Cerebellar nuclear complex (tissue), 1 donor: ENCODE measurements at places on chromosomes 1 and 21.

DNA sequence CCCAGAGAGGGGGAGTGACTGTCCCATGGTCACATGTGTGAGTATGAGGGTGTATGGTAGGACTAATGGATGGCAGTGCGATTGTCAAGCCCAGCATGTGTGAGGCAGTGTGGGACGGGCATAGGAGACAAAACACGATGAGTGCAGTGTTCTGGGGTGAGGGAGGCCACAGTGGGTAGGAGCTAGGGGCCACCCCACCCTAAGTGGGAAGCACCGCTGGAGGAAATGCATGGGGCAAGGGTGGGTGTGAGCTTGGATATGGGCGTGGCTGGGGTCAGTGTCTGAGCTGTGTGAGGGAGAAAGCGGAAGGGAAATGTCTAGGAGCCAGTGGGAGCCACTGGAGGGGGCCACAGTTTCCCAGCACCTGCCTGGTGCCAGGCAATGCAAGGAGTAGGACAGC, 56.5 kb downstream of the FOXO6 start:
- DNase-seq, result no peak

DNA sequence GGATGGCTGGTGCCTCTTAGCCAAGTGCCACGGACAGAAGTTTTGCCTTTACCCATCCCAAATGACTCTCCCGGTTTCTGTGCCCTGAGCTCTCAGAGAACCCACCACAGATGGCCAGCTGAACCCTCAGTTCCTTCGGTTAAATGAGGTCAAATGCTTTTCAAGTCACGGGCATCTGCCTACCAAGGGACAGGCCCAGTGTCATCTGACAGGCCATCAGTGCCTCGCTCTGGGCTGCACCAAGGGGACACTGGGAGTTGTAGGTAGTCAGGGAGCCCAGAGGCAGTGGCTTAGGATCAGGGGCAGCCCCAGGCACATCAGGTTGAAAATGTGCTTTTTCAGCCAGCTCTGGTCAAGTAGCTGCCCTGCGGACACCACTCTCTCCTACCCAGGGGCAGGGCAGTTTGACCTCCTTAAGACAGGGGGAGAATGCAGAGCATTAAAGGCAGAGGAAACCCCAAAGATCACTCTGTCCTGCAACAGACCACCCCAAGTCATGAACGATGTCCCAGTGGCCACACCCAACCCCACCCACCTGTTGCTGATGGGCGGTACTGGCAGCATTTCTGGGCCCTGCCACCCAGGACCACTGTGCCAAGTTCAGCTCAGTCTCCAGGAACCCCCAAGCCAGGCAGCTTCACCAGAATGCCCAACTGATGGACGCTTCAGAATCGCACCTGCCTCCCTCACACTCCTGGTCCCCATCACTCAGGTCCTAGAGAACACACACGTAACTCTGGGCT, 60.7 kb downstream of the CASZ1 start:
- no peak for DNase-seq

GRCh38 chr21:45413922-45414321, 9.0 kb downstream of the COL18A1 start:
- no peak for DNase-seq

- no peak for DNase-seq
These were observed 142.3 kb upstream of the COL6A1 start for GRCh38 chr21:45839274-45839673.

DNA sequence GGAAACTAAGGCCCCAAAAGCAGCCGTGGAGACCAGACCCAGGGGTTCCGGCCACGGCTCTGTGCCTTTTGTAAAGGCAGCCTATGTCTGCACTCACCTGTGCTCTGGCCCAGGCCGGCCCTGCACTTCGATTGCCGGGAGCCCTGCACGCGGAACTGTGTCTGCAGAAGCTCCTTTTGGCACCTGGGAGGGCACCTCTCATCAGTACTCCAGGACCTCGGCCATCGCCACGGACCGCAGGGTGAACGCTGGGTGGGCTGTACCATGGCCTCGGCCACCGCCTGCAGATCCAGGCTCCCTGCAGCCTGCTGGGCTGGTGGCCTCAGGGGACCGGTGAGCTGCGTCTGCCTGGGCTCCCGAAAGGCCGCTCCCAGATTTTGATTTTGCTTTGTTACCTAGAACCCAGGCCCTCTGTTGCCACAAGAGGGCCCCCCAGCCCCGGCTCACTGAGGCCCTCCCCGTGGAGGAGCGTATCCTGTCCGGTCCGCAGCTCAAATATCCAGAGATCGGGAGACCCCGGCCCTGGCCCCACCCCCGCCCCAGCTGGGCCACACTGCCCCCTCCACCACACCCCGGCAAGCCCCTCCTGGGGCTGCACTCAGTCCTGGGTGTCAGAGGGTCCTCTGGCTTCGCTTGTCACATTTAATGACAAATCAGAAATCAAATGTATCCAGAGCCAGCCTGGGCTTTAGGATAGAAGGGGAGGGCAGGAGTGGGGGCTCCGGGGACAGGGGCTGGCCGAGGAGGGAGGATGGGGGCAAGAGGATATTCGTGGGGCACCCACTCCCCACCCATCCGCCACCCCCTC, 60.2 kb upstream of the PDE9A start:
- no peak for DNase-seq

GRCh38 chr1:119541389-119541788, 34.4 kb downstream of the HSD3B1 start:
- DNase-seq, result no peak

GRCh38 chr1:158115126-158115525, 65.6 kb upstream of the CD1D start:
- no peak for DNase-seq

DNA sequence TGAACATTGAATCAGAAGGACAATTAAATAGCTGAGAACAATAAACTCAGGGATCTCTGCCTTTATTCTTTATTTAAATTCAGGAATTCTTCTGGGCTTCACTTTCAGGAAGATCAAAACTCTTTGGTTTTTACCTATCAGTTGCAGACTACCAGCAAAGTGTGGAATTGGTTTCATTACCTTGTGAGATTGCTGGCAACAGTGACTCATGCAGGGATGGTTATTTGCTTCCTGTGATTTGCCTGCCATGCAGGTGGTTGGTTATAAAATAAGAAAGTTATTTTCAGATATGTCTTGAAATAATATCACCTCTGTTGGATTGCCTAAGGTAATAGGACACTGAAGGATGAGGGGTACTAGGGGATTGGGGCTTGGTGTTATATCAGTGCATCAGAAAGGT, 204.6 kb downstream of the PTBP2 start:
- DNase-seq, result no peak

DNA sequence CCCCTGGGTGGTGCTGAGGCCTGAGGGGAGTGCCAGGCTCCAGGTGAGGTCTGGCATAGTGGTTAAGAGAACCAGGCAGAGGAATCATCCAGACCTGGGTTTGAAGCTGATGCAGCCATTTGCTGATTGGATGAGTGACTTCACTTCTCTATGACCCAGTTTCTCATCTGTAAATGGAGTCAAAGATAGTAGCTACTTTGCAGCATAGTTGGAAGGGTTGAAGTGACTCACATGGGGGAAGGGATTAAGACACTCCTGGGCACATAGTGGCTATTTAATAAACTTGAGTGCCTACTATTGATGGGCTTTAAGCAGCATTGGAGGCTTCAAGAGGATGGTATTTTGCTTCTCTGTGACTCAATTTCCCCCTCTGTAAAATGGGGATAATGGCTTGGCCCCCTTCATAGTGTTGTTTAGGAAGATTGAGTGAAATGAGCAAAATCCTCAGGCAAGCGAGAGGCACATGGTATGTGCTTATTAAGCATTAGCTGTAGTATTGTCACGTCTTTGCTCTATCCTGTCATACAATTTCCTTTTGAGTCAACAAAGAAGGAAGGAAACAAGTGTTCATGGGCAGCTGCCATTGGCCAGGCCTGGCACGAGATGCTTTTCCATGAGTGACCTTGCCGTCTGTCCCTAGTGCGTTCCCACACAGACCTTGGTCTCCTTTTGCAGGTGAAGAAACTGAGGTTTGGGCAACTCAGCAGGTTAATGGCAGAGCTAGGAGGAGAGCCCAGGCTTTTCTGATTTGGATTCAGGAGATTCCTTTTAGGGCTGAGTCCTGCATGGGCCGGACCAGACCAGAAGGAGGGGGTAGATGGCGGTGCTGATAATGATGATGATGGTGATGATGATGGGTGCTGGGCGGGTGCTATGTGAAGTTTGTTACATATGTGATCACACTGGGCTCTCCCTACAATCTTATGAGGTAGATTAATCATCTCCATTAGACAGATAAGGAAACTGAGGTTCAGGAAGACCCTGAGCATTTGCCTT, 131.1 kb upstream of the WNT4 start:
- no peak for DNase-seq

GRCh38 chr1:73824065-73824464, 373.9 kb downstream of the LRRIQ3 start:
- DNase-seq, result no peak

- DNase-seq, result no peak
These were observed 21.4 kb downstream of the CITED4 start for GRCh38 chr1:40840526-40841323.

DNA sequence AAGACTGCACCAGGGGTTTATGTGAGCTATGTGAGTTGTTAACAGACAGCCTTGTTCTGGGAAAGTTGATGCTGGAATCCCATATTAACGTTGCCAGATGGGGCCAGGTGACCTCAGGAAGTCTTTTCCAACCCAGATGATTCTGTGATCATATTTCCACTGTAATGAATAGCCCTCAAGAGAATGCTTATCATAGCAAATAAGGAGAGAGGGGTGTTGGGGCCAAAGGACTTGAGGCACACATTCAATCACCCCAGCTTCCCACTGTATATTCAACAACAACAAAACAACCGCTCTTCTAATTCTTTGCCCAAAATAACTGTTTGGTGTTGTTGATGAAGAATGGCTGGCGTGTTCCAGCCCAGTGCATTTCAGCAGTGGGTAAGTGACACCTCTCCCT, 14.1 kb downstream of the ZNF697 start:
- DNase-seq, result no peak

GRCh38 chr1:156662005-156662799, 15.0 kb downstream of the NES start:
- no peak for DNase-seq

GRCh38 chr1:234980645-234981396, 147.8 kb downstream of the TOMM20 start:
- DNase-seq, result no peak

DNA sequence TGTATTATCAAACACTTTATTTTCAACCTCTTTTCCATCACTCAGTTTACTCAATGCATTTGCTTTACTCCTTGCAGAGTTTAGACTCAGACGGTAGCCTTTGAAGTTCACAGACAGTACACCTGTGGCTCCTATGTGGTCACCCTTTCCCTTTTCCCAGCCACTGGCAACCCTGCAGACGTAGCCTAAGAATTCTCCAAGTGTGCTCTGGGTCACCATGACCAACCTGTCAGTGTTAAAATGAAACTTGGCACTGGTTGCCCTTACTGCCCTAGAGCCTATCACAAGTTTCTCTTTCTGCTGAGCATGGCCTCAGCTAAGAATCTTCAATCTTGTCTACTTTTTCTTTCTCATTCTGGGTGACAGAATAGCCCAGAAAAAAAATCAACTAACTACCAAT, 25.5 kb upstream of the DNAH14 start:
- DNase-seq, result no peak

DNA sequence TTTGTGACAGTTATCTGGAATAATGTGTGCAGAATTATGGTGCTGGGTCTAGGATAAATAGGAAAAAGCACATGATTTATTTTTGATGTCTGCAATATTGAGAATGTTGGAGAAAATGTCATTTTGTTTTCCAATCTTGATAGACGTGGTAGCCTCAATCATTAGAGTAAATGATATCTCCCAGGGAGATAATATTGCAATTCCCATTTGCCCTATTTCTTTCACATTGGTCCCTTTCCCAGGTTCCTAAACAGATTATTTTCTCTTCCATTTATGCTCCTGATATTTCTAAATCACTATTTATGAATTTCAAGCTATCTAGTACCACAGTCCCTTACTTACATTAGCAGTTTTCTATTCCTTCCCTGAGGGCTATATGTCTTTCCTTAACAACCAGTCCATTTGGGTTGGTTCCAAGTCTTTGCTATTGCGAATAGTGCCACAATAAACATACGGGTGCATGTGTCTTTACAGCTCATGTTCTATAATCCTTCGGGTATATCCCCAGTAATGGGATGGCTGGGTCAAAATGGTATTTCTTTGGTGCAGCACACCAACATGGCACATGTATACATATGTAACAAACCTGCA, 447.3 kb downstream of the PLA2G4A start:
- DNase-seq, result no peak

DNA sequence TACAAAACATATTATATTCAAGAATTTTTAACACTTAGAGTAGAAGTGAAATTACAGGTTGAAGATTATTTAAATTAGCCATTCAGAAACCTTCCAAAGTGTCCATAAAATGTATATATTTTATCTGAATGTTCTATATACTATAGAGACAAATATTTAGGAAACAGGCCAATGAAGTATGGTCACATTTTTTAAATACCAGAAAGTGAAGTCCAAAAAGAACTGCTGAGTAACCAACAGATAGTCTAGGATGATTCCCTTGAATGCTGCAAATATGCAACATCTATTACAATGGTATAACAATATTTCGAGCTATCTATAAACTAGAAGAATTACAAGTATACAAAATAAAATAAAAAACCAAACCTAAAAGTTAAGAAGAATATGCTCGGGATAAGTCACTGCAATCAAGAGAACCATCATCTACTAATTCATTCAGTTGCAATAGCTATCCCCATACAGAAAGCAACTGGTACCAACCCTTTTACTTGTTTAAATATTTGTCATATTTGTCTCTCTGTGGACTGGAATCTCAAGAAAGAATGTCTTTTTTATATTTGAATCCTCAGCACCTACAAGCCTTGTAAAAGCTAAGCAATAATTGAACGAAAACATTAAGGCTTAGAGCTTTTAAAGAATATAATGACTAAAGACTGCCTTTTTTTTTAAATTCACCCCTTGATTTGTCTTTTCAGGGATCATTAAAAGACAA, 8.1 kb downstream of the ODF2L start:
- no peak for DNase-seq

GRCh38 chr1:152411134-152411533, 2.9 kb downstream of the CRNN start:
- no peak for DNase-seq

DNA sequence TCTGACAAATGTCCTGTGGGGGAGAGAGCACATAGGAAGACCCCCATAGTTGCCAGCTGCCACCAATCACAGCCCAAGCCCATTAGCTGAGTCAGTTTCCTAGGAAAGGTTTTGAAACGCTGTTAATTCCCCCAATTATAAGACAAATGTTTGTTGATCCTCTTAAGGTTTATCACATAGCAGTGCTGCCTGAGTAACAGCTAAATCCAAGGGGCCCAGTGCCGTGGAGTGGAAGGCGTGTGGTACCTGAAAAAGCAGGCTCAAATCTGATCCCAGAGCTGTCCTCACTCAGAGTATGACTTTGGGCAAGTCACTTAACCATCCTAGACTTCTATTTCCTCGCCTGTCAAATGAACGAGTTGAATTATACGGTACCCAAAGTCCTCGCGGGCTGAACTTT, 69.5 kb downstream of the GRIK3 start:
- no peak for DNase-seq
